NCI-H526 (cell line): ENCODE measurements at places on chromosomes 16 and 17.

GRCh38 chr16:71670537-71670936 is 44.6 kb downstream of the MARVELD3 start:
- DNase-seq: no peak

- DNase-seq: no peak
These were observed 61.5 kb upstream of the B4GALNT2 start for GRCh38 chr17:49071106-49071505.

- DNase-seq: no peak
These were observed 3.1 kb upstream of the SPACA3 start for GRCh38 chr17:32988481-32989101.

GRCh38 chr17:71799657-71800056 is 321.2 kb upstream of the SOX9 start:
- no peak for DNase-seq

- no peak for DNase-seq
These were observed 24.2 kb downstream of the MAP3K3 start for GRCh38 chr17:63646488-63646806.

- no peak for DNase-seq
These were observed 4.3 kb upstream of the ITGA3 start for GRCh38 chr17:50051606-50052005.

- no peak for DNase-seq
These were observed 495.1 kb downstream of the CDH11 start for GRCh38 chr16:64626776-64627175.

- no peak for DNase-seq
These were observed 42.8 kb downstream of the COG7 start for GRCh38 chr16:23410176-23410575.

DNA sequence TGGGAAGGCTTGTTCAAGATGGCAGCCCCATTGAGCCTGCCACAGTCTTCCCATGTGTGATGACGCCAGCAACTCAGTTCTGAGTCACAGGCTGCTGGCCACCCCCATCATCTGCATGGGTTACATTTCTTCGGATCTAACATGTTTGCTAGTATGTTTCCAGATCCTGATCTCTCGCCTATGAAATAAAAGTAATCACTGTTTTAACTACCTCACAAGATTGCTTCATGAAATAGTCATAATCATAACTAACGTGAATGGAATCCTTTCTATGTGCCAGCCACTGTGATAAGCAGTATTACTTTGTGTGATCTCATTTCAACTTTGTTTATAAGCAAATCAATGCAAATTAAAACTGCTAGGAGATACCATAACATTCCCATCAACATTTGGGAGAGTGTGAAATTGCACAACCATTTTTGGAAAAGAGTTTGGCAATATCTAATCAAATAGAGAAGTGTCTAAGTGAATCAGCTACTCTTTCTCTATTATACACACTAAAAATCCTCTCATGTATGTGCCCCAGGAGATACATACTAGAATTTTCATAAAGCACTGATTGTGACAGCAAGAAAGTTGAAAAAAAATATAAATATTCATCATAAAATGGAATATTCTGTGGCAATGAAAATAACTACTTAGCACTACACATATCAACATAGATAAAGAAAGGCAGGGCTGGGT is 300.2 kb upstream of the IRX5 start:
- no peak for DNase-seq

DNA sequence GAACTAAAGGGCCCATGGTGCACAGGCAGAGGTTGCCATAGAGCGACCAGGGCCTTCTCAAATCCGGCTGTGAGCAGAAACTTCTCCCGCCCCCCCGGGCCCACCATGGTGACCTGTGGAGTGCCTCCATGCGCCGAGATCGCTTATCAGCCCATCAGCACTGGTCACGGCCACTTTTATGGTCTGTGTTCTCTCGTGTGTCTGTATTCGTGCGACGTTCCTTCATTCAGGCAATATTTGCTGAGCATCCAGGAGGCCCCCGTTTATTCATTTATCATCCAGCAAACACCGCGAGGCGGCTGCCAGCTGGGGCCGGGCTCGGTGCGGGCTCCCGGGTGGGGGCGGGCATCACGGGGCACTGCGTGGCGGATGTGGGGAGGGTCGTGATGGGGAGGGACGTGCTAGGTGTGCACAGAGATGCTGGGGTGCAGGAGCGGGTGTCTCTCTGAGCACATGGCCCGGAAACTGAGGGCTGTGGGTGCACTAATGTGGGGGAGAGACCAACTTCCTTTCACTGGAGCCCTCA is 88.0 kb upstream of the CBX4 start:
- DNase-seq: no peak

- DNase-seq: no peak
These were observed 71.8 kb downstream of the IRF8 start for GRCh38 chr16:85970738-85971137.

- peak; percentile 13 for DNase-seq
These were observed 39.7 kb upstream of the NGFR start for GRCh38 chr17:49455272-49455861.

DNA sequence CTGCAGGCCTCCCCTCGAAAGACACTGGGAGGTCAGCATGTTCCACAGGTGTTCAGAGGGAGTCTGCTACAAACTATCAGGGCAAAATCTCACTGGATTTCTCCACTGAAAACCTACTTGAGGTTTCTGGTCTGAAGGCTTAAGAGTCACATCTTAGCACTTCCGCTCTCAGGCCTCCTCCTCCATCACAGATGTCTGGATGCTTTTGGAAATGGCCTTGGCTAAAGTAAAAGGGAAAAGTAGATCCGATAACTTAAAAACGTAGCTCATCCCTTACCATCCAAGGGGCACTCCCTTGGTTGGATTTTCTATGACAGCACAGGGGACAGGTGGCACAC is 14.4 kb downstream of the GINS2 start:
- DNase-seq: no peak

DNA sequence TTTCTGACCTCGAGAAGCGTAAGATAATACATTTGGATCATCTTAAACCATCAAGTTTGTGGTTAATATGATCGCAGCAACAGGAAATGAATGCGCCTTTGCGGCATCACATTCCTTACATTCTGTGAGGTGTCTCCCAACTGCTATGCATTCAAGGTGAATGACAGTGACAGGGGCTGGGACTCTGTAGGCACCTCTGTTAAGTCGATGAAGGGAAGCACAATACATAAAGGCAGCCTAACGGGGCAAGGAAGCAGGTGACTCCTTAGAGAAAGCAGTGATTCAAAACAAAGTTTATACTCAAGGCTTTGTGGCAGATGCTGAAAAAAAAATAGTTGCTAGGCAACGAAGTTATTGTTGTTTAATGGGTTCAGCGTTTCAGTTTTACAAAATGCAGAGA is 21.6 kb upstream of the EVPL start:
- no peak for DNase-seq

DNA sequence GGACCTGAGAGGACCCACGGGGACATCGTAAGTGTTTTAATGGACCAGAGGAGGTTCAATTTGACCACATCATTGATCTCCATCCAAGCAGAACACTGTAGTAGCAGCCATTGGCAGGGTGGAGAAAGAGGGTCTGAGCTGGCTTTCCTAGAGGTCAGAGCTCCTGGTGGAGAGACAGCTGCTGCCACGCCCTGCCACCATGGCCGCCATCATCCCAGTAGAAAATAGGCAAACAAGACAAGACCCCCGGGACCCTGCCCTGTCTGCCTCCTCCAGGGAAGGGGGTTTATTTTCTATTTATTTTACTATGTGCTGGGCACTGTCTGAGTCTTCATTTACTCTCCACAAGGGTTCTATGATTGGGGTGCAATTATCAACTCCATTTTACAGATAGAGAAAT is 11.4 kb upstream of the ITGA3 start:
- DNase-seq: no peak

GRCh38 chr16:1865902-1866690 is 5.9 kb downstream of the MEIOB start:
- no peak for DNase-seq

DNA sequence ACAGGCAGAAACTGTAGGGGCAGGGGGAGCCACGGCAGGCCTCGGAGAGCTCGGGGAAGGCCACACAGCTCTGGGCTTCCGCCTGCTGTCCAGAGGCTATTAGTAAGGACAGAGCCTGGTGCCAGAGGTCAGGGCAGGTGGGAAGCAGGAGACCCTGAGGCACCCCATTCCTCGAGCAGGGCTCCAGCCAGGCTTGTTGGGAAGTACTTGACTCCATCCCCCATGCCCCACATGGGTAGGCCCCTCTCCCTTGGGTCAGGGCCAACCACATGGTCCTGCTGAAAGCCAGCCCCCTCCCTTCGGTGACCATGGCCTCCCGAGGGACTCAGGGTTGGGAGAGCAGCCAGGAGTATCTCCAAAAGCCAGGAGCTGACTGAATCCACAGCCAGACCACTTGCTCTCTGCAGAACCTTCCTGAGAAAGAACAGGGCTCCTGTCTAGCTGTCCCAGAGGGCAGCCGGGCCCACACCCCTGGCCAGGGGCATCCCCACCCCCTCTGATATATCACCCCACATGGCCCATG is 17.4 kb upstream of the MPRIP start:
- no peak for DNase-seq

DNA sequence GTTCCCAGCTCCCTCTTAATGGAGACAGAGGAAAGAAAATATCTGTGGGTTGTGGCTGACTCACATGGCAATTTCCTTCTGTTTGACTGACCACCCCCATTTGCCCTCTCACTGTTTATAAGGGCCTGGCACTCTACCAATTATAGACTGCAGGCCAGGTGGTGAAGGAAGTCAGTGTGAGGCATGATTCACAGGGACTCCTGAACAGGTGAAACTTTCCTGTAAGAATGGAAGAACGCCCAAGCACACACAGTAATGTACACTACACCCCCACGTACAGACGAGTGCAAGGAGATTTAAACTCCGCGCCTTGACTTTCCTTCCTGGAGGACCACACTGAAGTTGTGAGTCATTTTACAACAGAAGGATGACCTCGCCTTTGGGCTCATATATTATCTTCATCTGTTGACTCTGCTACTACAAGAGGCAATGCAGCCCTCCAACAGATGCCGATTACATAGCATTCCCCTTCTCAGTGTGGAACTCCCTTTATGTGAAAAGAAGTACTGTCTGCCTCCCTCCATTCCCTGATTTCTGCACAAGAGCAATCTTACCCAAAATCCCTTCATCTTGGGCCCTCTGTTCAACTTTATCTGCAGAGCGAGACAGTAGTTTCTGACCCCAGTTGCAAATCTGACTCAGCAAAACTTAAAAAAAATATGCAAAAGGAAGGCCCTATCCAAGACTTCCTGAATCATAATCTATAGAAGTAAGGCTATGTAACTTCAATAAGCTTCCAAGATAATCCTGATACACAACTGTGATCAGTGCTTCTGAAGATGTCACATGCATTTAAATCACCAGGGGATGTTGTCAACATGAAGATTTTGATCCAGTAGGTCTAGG is 163.6 kb downstream of the SHISA6 start:
- DNase-seq: no peak

GRCh38 chr17:75459590-75460267 is 3.3 kb downstream of the TMEM94 start:
- DNase-seq: peak; percentile 10

- DNase-seq: peak; percentile 3
These were observed 345.7 kb downstream of the HAPSTR1 start for GRCh38 chr16:9437115-9437514.

- no peak for DNase-seq
These were observed 18.5 kb upstream of the TMIGD1 start for GRCh38 chr17:30352240-30352814.

- DNase-seq: no peak
These were observed 37.1 kb downstream of the KNOP1 start for GRCh38 chr16:19680881-19681340.

- peak; percentile 31 for DNase-seq
These were observed 3.4 kb upstream of the MLLT6 start for GRCh38 chr17:38701504-38702165.

DNA sequence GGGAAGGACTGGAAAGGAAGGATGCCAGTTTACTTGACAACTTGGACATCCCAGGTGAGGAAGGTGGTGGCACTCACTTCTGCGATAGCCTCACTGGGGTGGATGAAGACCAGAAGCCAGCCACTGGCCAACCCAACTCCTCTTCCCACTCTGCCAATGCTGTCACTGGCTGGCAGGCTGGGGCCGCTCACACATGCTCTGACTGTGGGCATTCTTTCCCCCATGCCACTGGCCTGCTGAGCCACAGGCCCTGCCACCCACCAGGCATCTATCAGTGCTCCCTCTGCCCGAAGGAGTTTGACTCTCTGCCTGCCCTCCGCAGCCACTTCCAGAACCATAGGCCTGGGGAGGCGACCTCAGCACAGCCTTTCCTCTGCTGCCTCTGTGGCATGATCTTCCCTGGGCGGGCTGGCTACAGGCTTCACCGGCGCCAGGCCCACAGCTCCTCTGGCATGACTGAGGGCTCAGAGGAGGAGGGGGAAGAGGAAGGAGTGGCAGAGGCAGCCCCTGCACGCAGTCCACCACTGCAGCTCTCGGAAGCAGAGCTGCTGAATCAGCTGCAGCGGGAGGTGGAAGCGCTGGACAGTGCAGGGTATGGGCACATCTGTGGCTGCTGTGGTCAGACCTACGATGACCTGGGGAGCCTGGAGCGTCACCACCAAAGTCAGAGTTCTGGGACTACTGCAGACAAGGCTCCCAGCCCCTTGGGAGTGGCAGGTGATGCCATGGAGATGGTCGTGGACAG is 4.5 kb downstream of the ZNF646 start:
- DNase-seq: no peak

- no peak for DNase-seq
These were observed 8.8 kb downstream of the PRSS22 start for GRCh38 chr16:2848933-2849725.

DNA sequence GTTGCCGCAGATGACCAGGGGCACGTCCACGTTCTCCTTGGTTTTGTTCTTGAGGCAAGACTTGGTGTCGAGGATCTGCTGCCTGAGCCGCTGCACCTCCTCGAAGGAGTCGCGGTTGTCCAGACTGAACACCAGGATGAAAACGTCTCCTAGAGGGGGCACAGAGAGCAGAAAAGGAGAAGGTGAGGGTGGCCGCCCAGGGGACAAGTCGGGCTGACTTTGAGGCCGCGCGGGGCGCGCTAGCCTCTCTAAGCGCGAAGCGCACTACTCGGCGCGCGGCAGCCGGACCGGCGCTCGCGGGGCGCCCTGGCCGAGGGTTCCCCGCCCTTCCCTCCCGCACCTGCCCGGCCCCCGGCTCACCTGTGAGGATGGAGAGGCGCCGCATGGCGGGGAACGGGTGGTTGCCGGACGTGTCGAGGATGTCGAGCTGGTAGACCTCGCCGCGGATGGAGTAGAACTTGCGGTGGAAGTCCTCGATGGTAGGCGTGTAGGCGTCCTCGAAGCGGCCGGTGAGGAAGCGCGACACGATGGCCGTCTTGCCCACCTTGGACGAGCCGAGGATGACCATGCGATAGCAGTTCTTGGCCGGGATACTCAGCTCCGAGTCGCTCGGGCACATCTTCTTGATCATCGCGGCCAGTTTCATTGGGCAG is 533 bp downstream of the RASD1 start:
- DNase-seq: peak; percentile 61

- DNase-seq: no peak
These were observed 4.3 kb upstream of the METRN start for GRCh38 chr16:710500-711075.

DNA sequence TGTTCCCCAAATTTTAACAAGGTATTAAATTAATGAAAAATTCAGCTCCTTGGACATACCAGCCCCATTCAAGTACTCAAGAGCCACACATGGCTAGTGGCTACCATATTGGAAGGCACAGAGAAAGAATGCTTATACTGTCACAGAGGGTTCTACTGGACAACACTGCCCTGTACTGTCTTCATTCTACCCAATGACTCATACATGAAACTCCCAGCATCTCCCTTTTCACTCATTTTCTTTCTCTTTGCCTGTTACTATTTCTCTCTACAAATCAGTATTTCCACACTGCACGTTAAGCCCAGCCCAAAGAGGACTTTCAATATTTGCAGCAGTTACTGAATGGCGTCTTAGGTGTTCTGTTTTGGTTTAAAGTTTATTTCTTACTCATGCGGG is 72.1 kb upstream of the RCVRN start:
- no peak for DNase-seq
